Stimulated activated CD4-positive, alpha-beta T cell treated with anti-CD3 and anti-CD28 coated beads, Interleukin-15, amount 100 ng/mL, for 24 hours (primary cell): ENCODE measurements at places on chromosomes 16 and 17.
A peak's percentile ranks its signal among the peaks of the same experiment; 100 is the strongest.

DNA sequence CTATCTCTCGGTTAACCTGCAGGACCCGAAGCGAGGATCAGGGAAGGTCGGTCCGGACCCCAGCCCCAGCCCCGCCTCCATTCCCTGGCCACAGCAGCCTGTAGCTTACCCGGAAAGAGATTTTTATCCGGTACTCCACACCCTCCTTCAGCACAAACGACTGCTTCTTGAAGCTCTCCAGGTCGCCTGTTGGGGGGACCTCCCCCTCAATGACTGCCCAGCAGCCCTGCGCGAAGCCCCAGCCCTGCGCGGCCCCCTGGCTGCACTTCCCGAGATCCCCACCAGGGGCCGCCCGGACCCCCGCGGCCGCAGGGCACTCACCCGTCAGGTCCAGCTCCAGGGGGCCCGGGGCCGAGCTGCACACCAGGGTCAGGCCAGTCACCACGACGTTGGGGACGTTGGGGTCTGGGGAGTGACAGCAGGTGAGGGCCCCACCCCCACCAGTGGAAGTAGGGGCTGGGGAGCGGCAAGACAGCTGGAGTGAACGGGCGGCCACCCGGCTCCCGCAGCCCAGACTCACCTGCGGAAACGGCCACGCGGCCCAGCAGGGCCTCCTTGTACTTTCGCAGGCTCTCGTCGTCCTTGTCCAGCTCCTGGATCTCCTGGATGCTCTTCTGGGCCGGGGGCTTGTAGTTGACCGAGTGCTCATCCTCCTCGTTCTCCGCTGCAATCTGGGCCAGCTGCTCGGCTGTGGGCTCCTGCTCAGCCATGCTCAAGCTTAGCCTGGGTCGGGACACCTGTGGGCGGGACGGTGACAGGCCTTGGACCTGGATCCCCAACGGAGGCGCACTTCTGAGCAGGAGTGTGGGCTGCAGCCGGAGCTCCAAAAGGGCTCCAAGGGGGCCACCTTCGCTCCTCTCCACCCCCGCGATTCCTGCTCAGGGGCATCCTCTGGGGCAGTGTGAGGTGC, 1.7 kb downstream of the ARHGDIA start:
- peak; percentile 64 for DNase-seq

DNA sequence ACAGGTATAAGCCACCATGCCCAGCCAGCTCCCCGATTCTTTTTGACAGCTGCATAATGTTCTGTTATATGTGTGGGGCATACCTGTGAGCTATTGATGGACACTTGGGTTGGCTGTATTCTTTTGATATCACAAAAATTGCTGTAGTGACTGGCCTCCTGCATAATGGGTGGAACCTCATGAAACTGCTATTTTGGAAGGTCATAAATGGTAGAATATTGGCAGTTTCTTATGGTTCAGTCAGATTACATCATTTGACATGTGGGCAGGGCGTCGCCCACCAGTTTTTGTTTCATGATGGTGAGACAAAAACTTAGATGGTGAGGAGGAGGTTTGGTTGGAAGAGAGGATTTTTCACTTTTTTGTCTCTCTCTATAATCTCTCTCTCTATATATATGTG, 26.7 kb upstream of the POLR3E start:
- no peak for DNase-seq

GRCh38 chr17:42980766-42981397, 517 bp downstream of the RUNDC1 start:
- peak; percentile 85 for DNase-seq

- no peak for DNase-seq
Observed at GRCh38 chr16:72560617-72561016, 388.7 kb upstream of the PMFBP1 start.

- no peak for DNase-seq
Observed at GRCh38 chr17:17675925-17676534, 5.2 kb upstream of the RAI1 start.

GRCh38 chr16:28183484-28183883, 28.3 kb downstream of the XPO6 start:
- no peak for DNase-seq
